ENCODE measurements at places on chromosomes 7 and 10.
A peak's percentile ranks its signal among the peaks of the same experiment; 100 is the strongest.

GRCh38 chr10:78777466-78777865 is 291.3 kb upstream of the ZMIZ1 start:
- DNase-seq, result no peak

DNA sequence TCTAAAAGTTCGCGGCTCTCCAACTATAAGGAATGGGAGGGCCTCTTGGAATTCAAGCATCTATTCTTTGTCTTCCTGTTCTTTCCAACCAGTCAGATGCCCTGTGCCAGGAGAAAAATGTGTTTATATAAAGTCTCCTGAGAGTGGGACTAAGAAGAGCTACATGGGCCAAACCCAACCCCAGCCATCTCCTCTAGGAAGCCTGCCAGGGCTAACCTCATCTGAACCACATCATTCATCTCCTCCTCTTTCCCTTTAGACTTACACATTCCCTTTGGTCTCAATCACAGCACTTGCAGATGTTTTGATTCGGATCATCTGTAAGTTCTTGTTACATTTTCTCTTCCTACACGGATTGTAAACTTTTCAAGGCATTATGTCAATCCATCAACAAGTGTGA is 62.6 kb downstream of the DOCK4 start:
- no peak for DNase-seq

- DNase-seq, result peak; percentile 2
Observed at GRCh38 chr7:131231381-131232220, 96.1 kb upstream of the MKLN1 start.

DNA sequence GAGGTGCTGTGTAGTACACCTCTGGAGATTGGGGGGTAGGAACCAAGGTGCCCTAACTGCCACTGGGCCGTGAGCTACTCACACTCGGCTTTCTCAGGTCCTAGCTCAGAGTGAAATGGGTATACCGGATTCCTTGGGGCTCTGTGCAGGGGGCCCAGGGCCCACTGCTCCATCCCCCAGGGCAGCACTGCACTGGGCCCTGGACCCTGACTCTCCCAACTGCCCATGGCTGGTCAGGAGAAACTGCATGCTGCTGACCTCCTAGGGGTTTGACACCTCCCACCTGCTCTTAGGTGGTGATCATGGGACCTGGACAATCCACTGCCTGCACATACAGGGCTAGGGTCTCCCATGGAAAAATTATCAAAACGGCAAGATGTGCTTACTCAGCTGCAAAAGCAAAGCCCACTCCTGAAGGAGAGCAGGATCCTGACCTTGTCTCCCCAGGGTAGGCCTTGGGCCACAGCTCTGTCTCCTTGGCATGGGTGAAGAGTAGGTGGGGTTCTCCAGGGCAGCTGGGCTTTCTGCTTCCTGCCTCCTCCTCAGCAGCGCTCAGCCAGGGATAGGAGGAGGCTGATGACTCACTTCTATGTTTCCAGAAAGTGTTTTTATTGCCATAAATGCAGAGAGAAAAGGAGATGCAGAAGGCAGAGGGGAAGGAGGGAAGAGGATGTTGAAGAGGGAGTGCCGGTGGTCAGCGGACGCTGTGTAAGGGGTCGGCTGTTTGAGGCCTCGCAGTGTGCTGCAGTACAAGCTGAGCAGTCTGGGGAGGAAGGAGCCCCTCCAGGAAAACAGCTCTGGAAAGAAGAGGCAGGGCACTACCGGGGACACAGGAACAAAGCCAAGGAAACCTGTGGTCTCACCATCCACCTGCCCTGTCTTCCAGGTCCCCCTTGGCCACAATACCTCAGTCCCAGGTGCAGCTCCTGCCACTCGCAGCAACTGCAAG is 107.8 kb downstream of the ARHGAP22 start:
- no peak for DNase-seq

DNA sequence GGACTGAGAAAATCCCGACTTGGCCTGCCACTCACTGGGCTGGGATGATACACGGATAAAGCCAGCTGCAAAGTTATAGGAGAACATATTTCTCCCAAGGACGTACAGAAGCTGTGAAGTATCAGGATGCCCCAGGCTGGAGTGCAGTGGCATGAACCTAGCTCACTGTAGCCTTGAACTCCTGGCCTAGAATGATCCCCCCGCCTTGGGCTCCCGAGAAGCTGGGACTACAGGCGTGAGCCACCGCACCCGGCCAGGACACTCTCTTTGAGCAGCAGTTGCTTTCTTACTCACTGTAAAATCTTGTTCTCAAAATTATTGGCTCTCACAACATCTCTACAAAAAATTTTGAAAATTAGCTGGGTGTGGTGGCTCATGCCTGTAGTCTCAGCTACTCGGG is 50.4 kb downstream of the CLEC2L start:
- no peak for DNase-seq

DNA sequence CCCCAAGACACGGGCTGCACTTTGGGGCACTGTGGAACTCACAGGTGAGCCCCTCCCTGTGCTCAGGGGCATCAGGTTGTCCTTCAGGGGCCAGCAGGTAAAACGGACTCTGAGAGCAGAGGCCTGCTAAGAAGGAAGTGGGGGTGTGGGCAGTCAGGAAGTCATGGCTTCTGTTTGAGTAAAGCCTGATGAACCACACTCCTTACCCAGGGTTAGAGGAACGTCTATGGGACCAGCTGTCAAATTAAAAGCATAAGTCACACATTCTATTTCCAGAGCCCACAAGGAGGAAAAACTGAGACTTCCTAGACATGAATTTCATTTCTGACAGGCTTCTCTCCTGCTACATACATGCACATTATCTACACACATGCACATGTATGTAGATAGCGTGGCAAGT is 616.4 kb downstream of the SDK1 start:
- DNase-seq, result no peak

DNA sequence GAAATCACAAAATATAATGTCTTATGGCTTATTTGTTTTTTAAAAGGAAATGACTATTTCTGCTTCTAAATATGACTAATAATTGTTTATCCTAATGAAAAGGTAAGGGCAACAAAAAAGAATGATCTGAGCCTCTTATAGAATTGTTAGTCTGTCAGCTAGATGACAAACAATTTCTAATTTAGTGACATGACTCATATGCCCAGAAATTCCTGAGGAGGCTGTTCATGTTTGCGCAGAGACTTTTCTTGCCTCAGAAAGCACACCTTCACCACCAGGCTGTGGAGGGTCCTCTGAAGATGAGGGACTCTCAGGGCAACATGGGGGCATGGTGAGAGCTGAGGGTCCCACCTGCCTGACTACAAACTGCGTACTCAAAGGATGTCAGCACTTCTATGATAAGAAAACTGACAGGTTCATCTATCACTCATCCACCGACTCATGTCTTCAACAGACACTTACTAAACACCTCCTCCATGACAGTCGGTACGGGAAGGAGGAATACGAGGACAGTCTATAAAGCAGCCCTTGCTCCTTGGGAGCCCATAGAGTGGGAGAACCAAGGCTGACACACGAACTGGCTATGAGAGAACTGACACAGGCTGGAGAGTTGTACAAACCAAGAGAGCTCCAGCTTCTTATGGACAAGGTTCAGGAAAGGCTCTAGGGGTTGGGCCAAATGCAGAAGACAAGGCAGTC is 102.0 kb downstream of the PKD1L1 start:
- DNase-seq, result no peak

DNA sequence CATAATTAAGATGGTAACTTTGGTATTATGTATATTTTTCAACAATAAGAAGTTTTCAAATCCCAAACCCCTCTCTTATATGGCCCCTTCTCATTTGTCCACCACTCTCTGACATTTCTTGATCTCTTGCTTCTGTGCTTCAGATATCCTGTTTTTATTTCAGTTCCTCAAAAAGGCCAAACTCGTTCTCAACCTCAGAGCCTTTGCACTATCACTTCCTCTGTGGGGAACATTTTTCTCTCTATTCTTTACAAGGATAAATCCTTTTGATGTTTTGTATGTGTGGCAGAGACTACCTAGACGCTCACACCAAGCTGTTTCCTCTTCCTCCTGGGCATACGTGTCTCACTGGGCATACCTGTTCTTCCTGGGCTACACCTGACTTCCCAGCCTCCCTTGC is 54.2 kb upstream of the FRMD4A start:
- DNase-seq, result no peak

Measured in stimulated activated CD8-positive, alpha-beta memory T cell treated with anti-CD3 and anti-CD28 coated beads, Interleukin-7, amount 100 ng/mL, for 1 hour (primary cell).